ENCODE measurements at places on chromosomes 11 and 22. TPM values are rescaled to one million over a fixed set of nuclear protein-coding genes. Genes with fewer than 3 reads are reported as not detected.

APOL5 gene
- not detected for total RNA-seq

DNA sequence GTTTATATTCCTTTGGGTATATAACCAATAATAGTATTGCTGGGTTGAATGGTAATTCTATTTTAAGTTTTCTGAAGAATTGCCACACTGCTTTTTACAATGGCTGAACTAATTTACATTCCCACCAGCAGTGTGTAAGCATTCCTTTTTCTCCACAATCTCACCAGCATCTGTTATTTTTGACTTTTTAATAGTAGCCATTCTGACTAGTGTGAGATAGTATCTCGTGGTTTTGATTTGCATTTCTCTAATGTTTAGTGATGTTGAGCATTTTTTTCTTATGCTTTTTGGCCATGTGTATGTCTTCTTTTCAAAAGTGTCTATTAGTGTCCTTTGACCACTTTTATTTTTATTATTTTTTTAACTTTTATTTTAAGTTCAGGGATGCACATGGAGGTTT lies 275.3 kb downstream of the METTL15 start:
- no peak for DNase-seq

DNA sequence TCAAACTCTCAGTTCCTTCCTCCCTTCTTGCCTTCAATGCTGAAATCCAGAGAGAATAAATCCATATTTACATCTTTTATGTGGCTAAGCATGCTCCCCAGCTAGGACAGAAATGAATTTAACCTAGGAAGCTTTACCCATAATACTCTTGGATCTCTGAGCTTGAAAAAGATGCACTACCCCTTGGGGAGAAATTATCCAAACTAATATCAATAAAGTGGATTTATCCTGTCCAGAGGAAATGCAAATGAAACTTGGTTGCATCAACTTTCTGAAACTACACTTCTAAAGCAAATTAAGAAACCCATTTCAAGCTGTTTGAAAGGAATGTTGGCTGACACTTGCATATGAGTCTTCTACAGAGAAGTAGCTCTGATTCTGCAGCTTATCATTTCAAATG lies 347.9 kb downstream of the TTC28 start:
- DNase-seq, result no peak

- no peak for DNase-seq
Observed at GRCh38 chr11:77470504-77470903, 3.4 kb downstream of the PAK1 start.

GRCh38 chr22:38286915-38287669 lies 14.3 kb upstream of the TMEM184B start:
- no peak for DNase-seq
